ENCODE measurements at places on chromosomes 3 and 15.
A peak's percentile ranks its signal among the peaks of the same experiment; 100 is the strongest.

GRCh38 chr3:149077628-149078027 lies 8.7 kb downstream of the HLTF start:
- DNase-seq, result no peak

DNA sequence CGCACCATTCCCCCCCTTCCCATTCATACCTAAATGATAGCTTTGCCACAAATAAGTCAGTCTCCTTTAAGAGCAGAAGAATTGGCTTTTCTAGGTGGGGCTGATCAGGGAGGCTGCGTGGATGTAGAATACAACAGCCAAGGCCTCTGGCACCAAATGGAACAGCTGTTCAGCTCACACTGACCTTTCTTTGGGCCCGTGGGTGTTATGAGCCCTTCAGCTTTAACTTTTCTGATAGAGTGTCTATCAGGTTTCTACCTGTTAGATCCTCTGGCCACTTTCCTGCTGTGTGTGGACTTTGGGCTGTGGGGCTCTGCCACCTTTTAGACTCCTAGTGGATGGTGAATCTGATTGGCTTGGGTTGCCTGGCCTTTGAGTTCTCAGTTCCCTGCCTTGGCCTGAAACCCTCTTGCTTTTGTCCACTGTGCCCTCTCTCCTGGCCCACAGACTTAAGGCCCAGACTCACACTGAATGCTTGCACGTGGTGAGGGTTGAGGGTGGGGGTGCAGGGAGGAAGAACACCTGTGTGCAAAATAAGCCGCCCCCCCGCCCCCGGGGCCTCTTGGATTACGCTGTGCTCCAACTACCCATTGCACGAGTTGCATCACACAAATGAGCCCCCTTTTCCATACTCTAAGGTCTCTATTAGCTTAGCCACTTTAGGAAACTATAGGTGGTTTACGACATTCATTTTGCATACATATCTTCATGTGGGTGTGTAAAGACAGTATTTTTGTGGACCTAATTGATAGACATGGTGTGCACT lies 1.3 kb upstream of the RFX7 start:
- DNase-seq, result peak; percentile 11

DNA sequence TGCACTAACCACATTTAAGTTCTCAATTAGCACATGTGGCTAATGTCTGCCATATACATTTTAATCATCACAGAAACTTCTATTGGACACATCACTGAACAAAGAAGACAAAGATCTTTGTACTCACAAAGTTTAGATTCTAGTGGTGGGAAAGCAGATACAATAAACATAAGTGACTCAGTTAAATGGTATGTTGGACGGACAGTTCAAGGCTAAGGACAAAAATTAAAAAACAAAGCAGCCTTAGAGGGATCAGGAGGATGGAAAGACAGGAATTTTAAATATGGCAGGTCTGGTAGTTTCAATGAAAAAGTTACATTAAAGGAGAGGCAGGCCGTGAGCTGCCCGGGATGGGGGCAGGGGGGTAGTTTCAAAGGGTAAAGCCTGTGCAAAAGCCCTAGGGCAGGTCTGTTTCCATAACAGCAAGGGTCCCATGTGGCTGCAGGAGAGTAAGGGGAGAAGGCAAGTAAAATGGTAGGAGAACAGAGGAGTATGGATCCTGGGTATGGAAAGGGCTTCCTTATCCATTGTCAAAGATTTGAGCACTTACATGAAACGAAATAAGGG lies 220.7 kb downstream of the FHIT start:
- no peak for DNase-seq

- no peak for DNase-seq
Measured at GRCh38 chr3:37599779-37600178, 261.9 kb upstream of the CTDSPL start.

DNA sequence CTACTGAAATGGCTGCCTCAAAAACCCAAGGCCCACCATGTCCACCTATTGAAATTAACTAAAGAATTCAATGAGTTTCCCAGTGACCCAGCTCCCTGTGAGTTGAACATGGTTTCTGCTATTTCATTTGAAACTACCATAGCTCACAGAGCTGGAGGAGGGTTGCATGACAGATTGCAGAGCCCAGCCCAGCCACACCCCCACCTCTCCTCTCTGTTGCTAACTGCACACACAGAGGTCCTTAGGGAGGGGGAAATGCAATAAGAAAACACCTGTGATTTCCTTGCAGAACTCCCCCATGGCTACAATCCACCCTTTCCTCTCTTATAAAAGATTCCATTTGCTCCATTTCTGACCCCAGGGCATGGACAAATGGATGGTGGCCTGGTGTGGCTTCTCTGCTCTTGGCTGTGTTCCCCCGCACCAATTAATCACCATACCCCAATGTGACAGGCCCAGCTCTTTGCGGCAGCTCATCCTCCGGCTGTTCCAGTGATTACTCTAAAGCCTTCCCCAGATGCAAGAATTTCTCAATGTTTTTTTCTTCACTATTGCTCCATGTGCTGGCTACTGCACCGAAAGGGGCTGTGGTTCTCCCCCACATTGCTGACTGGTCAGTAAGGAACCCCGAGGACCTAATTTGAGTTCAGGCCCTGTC lies 208.4 kb upstream of the KBTBD8 start:
- no peak for DNase-seq

GRCh38 chr15:63369781-63370180 lies 11.9 kb downstream of the CA12 start:
- no peak for DNase-seq

DNA sequence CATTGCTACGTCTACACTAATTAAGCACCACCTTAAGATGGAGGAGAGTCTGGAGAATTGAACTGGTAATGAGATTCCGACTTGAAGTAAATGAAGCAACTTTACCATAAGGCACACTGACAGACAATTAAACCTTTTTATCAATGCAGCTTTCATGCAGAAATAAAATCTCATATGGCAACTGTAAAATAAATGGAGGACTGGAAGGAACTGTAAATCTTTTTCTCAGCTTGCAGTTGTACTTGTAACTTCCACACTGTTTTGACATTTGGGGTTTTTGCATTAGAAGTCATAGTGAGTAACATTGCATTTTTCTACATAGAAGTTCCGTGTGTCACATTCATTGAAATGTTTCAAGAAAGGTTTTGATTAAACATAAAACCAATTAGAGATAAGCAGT lies 705.3 kb downstream of the NLGN1 start:
- DNase-seq, result no peak

GRCh38 chr15:66714543-66714981 lies 12.5 kb downstream of the SMAD6 start:
- no peak for DNase-seq

DNA sequence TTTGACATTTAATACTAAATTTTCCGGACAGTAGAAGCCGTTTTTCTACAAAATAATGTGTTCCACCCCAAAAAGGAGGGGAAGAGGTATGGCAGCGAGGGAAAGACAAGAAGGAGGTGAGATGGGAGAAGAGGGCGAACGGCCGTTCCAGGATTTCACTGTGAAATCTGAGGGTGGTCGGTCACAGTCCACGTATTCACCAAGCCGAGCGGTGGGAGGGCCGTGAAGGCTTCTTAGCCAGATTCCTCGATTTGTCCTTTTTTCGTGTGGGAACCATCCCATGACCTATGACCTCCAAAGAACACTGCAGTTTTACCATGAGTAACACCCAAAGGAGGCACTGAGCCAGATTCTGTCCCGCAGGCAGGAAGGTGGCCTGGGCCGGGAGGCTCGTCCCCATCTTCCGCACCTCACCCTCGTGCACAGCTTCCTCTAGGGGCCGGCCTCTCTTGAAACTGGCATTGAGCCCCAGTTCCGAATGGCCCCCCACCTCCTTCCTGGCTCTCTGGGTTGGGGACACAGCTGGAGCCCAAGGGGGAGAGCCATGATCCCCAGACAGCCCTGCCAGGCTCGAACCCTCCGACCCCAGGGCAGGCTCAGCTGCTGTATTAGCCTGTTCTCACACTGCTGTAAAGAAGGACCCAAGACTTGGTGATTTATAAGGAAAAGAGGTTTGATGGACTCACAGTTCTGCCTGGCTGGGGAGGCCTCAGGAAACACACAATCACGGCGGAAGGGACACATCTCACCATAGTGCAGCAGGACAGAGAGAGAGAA lies 23.7 kb downstream of the XXYLT1 start:
- no peak for DNase-seq

DNA sequence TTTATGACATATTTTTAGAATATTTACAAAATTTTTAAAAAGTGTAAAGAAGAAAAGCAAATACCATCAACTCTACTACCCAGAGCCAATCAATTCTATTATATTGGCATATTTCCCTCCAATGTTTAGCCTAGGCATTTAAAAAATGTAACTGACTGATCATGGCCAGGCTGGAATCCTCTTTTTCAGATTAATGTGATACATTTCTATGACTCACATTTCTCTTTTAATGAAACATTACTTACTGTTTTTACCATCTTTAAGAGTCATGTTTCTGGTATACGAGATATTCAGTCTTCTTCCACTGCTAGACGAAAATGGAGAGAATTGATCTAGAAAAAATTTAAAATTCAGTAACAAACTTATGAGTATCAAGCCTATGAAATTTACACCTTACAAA lies 53.4 kb upstream of the DCUN1D1 start:
- no peak for DNase-seq

DNA sequence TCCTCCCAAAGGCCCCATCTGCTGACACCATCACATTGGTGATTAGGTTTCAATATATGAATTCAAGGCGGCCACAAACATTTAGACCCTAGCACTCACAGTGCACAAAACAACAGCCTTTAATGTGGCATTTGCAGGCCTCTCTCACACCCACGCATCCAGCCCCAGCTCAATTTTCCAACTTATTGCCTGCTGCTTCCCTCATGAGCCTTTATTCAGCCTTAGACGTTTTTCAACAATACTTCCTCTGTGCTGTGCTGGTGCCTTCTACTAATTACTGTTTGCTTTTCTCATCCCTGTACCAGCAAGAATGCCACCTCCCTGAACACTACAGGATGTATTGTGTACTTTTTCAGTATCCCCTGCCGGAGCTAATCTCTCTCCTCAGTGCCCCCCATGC lies 334.6 kb downstream of the GABRB3 start:
- no peak for DNase-seq

- DNase-seq, result no peak
Measured at GRCh38 chr3:58801541-58801940, 135.0 kb upstream of the FAM3D start.

DNA sequence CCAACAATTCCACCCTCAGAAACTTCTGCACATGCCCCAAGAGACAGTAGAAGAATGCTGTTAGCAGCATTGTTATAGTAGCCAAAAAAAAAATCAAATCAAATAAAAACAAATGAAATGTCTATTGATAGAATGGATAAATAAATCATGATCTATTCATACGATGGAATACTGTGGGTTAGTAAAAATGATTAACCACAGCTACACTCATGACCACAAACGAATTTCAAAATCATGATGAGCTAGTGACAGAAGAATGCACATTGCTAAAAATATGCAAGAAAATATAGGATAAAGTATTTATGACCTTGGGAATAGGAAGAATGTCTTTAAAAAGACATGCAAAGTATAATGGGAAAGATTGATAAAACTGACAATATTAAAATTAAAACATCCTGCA lies 57.5 kb upstream of the ACAN start:
- DNase-seq, result no peak

GRCh38 chr15:92624401-92624991 lies 31.1 kb downstream of the FAM174B start:
- no peak for DNase-seq

DNA sequence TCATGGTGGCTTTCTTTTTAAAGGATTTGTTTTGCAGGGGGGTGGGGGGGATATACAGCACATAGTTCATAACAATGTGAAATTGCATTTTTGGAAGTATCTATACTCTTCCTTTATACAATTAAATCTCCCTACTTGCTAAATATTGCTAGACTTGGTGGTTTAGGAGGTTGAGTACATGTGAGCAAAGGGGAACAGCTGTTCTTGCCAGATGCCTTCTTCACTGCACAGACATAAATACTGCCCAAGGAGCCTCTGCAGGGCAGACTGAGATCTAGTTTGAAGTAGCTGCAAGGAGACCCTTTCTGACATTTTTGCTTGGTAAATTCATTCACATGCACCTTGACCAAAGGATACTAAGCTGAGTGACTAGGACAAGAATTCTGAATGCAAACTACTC lies 228.6 kb upstream of the IL12A start:
- DNase-seq, result no peak

DNA sequence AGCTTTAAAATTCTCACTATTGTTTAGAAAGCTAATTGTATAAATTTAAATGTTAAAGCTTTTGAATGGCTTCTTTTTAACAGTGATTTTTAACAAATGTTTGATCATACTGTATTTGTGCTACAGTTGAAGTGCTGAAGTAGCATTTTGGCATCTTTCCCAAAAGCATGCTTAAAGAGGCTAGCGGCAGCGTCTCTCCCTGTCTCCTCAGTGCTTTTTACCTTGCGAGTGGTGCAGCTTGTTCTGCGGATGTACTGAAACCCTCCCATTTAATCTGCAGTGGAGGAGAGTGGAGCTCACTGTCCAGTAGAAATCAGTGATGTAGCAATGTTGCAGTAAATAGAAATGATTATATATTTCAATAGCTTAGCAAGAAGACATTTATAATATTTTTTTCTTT lies 43.7 kb downstream of the LRRC49 start:
- DNase-seq, result no peak

GRCh38 chr3:185559706-185560090 lies 7.3 kb upstream of the LIPH start:
- DNase-seq, result no peak

GRCh38 chr3:134796281-134797056 lies 1.4 kb downstream of the EPHB1 start:
- DNase-seq, result no peak

- DNase-seq, result no peak
Measured at GRCh38 chr3:42728668-42729364, 26.2 kb upstream of the HHATL start.

GRCh38 chr15:68151277-68151676 lies 53.9 kb downstream of the CALML4 start:
- no peak for DNase-seq

GRCh38 chr15:90513448-90513847 lies 16.3 kb upstream of the CRTC3 start:
- DNase-seq, result no peak

DNA sequence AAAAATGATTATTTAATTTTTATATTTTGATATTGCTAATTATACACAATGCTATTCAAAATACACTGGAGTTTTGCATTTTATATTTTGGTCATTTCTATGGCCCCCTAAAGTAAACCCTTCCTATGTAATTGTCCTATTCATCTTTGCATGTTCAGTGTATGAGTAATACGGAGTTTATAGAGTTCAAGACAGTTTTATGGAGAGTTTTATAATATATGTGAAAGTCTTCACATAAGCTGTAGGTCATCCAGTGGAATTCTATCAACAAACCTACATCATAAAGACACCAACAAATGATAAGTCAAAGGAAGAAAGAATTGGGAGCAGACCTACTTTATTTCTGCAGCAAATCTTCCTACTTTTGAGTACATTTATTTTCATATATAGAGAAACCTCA lies 1200.4 kb upstream of the EPHA6 start:
- DNase-seq, result no peak

DNA sequence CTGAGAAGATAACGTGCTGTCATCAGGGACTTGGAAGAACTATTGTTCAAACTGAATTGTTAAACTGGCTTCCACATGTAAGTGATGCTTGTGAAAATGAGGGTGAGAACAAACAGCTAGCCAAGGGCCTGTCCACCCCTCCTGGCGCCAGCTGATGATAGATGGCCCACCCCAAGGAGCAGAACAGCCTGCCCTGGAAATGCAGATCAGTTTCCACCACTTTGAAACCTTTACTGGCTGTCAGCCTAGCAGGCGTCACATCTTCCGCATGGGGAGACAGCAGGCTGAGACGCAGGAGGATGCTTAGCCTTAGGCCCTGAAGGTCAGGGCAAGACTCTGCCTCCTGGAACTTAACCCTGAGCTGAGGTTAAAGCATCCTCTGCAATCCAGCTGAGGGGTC lies 6.4 kb upstream of the SLC51B start:
- DNase-seq, result no peak

- DNase-seq, result no peak
Measured at GRCh38 chr15:58148633-58149445, 10.7 kb downstream of the AQP9 start.

Measured in stimulated activated naive CD4-positive, alpha-beta T cell (primary cell).